Transverse colon (tissue), 4 donors: ENCODE measurements at places on chromosomes 16 and 17.
A peak's percentile ranks its signal among the peaks of the same experiment; 100 is the strongest.

DNA sequence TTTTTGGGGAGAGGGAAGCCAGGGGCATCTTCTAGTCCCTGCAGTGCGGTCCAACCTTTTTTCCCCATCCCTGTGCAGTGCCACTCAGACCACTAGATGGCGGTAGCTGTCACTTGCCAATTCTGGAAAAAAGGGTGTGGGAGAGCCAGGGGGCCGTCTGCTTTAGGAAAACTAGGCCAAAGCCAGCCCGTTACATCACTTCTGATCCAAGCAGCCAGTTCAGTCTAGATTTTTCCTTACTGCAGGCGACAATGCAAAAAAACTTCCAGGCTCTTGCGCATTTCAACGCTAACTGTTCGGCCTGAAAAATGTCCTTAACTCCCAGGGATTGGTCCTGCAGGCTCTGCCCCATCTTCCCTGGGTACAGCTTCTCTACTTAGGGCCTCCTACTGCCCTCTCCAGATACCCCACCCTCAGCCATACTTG lies 69.2 kb upstream of the CES5A start:
- peak; percentile 61 for DNase-seq

DNA sequence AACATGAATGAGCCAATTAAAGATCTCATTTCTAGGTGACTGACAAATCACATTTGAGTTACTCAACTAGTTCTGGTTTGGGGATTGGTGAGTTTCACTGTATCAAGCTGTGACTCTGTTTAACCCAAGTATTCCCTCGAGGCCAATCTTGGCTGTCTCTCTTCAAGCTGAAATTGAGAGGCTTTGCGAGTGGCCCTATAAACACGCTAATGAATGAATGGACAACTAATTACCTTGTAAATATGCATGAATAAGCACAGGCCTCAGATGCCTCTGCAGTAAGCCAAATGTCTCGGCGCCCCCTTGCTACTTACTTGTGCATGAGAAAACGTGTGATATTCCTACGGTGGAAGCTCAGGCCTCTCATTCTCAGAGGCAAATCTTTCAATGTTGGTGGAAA lies 450.3 kb upstream of the PSMD7 start:
- no peak for DNase-seq

DNA sequence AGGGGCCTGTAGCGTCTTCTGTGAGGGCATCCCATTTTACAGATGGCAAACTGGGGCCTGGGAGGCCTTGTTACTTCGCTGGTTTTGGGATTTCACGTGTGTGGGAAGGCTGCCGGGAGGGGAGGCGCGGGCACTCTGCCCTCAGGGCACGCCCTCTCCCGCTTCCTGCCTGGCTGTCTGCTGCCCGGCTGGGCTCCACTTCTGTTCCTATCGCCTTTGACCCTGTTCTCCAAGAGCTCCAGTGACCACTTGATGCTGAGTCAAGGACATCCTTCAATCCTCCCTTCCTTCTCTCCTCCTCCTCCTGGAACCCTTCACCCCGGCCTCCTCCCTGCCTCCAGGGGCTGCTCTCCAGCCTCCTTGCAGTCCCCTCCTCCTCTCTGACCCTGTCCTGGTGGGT lies 16.0 kb downstream of the SPNS3 start:
- DNase-seq: peak; percentile 39

DNA sequence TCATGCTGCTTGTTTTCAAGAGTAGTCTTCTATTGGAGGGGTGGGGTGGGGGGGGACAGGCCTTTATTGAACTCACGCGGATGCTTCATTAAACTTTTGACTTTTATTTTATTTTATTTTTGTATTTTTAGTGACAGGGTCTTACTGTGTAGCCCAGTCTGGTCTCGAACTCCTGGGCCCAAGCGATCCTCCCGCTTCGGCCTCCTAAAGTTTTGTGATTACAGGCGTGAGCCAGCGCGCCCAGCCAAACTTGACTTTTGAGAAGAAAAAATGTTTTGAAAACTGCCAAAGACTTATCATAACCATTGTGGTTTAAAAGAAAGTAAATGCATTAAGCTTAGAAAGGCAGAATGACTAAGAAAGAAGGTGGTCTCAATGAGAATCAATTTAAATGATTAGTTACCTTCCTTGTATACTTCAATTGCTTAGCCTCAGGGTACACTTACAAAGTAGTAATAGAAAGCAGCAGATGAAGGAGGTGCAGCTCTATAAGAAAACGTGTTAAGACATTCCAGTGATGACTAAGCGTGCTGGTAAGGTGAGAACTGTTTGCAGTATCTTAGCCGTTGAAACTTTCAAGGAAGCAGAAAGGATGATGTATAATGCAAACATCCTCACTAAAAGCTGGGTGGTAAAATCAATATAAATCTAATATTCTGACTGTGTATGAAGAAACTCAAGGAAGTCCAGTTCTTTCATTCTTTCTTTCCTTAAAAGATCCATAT lies 1.2 kb downstream of the AP2B1 start:
- no peak for DNase-seq

GRCh38 chr16:49567950-49568349 lies 194.3 kb downstream of the C16orf78 start:
- no peak for DNase-seq

DNA sequence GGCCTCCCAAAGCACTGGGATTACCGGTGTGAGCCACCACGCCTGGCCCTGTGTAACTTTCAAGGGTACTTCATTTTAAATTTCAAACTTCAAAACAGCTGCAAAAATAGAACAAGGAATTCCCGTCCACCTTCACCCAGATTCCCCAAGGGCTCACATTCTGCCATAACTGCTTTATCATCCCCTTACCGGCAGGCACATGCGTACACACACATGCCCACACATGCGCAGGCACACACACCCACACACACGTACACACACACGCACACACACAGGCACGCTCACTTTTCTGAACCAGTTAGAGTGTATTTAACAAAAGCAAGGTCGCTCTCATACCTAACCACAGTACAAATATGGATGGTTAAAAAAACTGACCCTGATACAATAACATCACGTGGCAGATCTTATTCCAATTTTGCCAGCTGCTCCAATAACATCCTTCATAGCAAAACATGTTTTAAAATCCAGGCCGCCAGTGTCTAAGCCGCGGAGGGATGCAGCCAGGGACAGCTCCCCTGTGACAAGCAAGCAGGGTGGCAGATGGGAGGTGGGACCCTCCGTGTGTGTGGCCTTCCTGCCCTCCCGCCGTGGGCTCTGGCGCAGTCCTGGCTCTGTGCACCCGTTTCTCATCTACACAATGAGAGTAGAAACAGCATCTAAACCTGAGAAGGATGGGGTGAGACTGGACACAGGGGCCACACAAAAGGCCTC lies 23.1 kb downstream of the PDIA2 start:
- DNase-seq: no peak

- peak; percentile 30 for DNase-seq
These were observed 121.3 kb upstream of the PLCG2 start for GRCh38 chr16:81657781-81658180.

DNA sequence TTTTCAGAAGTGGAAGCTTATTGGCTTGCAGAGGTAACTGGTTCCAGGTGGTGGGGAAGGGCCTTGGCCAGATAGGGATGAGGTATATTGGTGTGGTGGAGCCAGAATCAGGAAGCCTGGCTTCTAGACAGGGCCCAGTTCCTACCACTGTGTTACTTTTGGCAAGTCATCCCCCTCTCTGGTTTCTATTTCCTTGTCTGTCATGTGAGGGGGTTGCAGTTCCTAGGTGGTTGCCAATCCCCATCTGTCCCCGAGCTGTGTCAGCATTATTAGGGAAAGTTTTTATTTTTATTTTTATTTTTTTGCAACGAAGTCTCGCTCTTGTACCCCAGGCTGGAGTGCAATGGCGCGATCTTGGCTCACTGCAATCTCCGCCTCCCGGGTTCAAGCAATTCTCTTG lies 3.0 kb downstream of the SMCR8 start:
- DNase-seq: no peak

- DNase-seq: no peak
These were observed 10.3 kb downstream of the TOB1 start for GRCh38 chr17:50855708-50856330.

- no peak for DNase-seq
These were observed 107.8 kb downstream of the GNAO1 start for GRCh38 chr16:56298948-56299596.

DNA sequence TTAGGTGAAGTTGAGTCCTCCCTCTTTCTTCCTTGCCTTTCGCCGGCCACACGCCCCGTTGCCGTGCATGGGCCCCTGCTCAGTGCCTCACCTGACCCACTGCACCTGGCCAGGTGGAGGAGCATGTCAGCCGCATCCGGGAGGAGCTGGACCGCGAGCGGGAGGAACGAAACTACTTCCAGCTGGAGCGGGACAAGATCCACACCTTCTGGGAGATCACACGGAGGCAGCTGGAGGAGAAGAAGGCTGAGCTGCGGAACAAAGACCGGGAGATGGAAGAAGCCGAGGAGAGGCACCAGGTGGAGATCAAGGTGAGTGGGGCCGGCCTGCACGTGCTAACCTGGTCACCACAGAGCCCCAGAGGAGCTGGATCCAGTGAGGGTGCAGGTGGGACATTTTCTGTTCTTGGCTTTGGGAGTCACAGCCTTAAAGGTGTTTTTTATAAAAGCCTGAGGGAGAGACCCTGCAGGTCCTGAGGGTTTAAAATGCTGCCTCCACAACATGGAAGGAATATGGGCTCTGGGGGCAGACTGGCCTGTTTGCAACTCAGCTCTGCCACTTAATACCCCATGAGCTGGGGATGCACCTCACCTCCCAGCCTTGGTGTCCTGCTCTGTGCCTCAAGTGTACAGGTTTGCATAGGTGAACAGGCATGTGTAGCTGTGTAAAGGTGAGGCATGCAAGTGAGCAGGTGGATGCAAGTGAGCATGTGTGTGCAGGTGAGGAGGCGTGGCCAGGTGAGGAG lies 12.1 kb upstream of the DBNDD1 start:
- no peak for DNase-seq

DNA sequence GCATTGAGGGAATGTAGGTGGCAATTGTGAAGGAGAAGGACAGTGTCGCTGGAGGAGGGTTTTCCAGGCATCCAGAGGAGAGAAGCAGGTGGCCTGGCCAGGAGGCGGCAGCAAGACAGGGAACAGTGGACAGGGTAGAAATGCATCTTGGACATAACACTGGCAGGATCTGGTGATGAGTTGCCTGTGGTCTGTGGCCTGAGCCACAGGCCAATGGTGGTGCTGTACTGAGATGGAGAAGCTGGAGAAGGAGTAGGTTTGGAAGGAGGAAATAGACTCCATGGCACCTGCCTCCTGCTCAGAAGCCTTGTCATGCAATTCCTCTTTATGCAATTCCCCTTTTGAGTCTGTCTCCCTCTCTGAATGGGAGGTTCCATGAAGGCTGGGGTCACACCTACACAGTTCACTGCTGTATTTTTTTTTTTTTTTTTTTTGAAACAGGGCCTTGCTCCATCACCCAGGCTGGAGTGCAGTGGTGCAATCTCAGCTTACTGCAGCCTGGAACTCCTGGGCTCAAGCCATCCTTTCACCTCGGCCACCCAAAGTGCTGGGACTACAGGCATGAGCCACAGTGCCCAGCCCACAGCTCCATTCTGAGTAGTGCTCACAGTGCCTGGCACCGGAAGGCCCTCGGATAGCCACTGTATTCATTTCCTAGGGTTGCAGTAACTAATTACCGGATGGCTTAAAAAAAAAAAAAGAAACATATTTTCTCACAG lies 13.5 kb upstream of the CACNG4 start:
- DNase-seq: no peak

DNA sequence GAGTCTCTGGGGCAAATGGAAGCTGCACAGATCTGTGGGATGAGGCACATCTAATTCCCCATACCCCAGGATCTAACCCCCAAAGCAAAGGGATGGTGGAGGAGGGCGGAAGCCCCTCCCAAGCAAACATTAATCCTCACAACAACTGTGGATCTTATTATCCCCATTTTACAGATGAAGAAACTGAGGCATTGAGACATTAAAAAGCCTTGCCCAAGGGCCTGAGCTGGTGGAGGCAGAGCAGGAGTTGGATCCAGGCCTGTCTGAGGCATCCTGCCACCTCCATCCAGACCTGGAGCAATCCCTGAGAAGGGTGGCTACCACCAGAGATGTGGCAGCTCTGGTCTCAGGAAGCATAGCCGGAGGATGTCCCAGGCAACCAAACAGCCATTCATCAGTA lies 17.7 kb upstream of the CBFB start:
- no peak for DNase-seq
